Muscle of leg (tissue), 16 donors: ENCODE measurements at places on chromosomes 7 and 10. TPM values are rescaled to one million over a fixed set of nuclear protein-coding genes. Genes with fewer than 3 reads are reported as not detected.

The PRSS37 gene
- not detected for total RNA-seq

The ADCYAP1R1 gene
- total RNA-seq = 5.8 TPM

DNA sequence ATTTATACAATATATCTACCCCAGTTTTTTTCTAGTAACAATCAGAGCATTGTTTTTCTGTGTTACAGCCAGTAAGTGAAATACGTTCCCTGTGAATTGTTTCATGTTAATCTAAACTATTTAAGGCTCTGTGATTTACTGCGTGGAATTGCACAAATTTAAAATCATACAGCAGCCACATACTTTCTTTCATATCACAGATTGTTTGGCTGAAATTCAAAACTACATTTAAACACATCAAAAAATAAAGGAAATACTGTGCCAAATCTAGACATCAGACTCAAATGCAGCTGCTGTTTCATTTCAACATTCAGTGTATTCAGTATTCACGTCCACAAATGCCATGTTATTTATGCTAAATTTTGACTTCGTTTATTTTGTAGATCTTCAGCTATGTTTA, 242.6 kb upstream of the HGF start:
- no peaks in the 10 kb centered on the region for H3K36me3 ChIP-seq
- no peaks in the 10 kb centered on the region for H3K4me1 ChIP-seq
- no peak overlapping the region for H3K4me3 ChIP-seq
- no peak overlapping the region for H3K27ac ChIP-seq
- no peaks in the 10 kb centered on the region for H3K27me3 ChIP-seq
- DNase-seq = peak; percentile 13

DNA sequence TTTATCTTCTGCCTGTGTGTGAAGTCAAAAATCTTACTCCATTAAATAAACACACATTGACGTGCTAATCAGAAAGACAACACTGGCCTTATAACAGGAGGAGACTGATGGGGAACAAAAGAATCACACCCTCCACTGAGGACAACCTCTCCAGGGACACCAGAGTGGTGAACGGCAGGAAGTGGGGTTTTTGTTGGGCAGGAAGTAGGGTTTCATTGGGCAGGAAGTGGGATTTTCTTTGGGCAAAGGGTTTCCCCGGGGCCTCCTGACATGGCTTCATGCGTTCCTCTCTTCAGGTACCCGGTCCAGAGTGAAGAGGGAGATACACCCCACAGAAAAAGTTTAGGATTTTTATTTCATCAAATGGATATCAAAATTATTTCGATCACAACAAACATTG, 30.6 kb downstream of the ADARB2 start:
- H3K4me3 ChIP-seq = no peak overlapping the region
- DNase-seq = no peak
- no peaks in the 10 kb centered on the region for H3K4me1 ChIP-seq
- no peak overlapping the region for H3K27ac ChIP-seq
- no peaks in the 10 kb centered on the region for H3K36me3 ChIP-seq

DNA sequence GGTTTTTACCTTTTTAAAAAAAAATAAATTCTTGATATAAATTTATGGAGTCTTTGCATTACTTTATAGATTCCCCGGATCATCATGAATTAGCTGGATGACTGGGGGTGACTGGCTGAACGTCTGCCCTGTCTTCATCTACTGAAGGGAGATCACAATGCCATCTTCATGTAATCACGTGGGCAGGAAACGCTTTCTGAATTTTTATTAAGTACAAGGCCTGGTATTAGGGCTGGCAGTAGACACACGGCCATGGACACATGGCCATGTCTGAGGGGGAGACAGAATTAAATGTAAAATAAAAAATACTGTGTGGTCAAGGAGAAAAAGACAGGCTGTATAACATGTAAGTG, 111.2 kb downstream of the VIPR2 start:
- H3K4me1 ChIP-seq = peaks cover 22% of the 10 kb centered on the region
- peaks cover 7% of the 10 kb centered on the region for H3K36me3 ChIP-seq
- H3K27ac ChIP-seq = no peak overlapping the region
- DNase-seq = no peak

GRCh38 chr10:126063353-126063791, 167.0 kb downstream of the FANK1 start:
- no peaks in the 10 kb centered on the region for H3K27me3 ChIP-seq
- H3K36me3 ChIP-seq = peaks cover 4% of the 10 kb centered on the region
- H3K4me1 ChIP-seq = peaks cover 32% of the 10 kb centered on the region
- H3K27ac ChIP-seq = peak overlapping the region; percentile 79
